ENCODE measurements at places on chromosomes 11 and 22.

- DNase-seq, result peak; percentile 78
Measured at GRCh38 chr22:26722159-26722558, 64.8 kb downstream of the MIAT start.

- peak; percentile 77 for DNase-seq
Measured at GRCh38 chr11:65884716-65885092, 3.6 kb downstream of the FIBP start.

- DNase-seq, result no peak
Measured at GRCh38 chr11:36412781-36413383, 97.2 kb downstream of the TRAF6 start.

- no peak for DNase-seq
Measured at GRCh38 chr11:12356944-12357655, 20.3 kb upstream of the PARVA start.

GRCh38 chr11:15605094-15605493 lies 490.4 kb downstream of the INSC start:
- no peak for DNase-seq

GRCh38 chr11:47258317-47258902 lies 614 bp downstream of the NR1H3 start:
- DNase-seq, result no peak

- DNase-seq, result peak; percentile 9
Measured at GRCh38 chr22:50698546-50698945, 25.9 kb downstream of the SHANK3 start.

DNA sequence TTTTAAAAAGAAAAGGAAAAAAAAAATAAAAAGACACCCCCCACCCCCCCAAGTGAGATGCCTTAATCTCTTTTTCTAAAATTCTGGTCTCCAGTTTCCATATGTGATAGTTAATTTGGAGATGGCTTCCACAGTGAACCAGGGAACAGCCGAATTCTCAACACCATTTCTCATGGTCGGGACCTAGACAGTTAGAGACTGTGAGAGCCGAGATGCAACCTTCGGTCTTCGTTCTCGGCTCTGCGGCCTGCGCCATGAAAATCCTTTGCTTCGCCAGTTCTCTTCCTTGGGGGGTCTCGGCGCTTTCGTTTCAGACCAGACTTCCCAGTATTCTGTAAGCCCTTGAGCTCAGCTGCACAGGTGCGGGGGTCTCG lies 723 bp downstream of the CACNG2 start:
- DNase-seq, result no peak

- DNase-seq, result no peak
Measured at GRCh38 chr11:119752946-119753345, 23.9 kb upstream of the NECTIN1 start.

- DNase-seq, result no peak
Measured at GRCh38 chr11:8062781-8063257, 18.2 kb upstream of the TUB start.

- DNase-seq, result peak; percentile 83
Measured at GRCh38 chr11:62542750-62543567, 3.6 kb downstream of the AHNAK start.

DNA sequence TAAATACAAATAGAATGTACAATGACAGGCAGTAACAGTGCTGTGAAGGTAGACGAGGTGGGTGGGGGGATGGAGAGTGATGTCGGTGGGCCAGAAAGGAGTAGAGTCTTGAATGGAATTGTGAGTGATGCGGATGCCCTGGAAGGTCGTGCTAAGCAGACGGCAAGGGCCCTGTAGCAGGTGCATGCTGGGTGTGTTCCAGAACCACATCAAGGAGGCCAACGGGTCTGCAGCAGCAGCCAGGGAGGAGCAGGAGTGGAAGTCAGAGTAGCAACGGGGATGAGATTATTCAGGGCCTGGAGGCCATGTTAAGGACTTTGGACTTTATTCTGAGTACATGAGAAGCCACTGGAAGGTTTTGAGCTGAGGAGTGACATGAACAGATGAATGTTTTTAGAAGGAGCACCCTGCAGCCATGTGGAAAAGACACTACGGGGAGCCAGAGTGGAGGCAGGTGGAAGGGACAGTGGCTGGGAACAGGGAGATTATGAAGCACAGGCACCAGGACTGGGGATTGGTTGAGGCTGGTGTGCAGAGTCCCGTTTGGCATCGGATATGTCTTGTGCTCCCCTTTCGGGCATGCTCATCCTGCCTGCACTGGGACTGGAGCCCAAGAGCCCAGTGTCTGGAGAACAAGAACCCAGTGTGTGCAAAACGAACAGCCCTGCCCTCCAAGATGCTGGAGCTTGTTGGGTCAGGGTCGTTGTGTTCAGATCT lies 74.1 kb downstream of the COMMD9 start:
- no peak for DNase-seq

DNA sequence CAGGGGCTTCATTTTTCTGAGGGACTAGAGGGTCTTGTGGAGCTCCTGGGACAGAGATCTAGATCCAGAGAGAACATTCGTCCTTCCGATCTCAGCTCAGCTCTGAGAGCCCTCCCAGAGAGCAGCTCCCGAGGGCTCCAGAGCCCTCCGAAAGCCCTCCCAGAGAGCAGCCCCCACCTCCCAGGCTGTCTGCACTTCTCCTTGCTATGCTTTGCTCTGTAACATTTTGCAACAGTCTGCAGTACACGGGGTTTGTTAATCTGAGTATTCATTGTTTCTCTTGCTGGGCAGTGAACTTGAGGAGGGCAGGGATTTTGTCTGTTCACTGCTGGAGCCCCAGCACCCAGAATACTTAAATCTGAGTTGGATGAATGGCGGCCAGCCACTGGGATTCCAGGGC lies 2.6 kb downstream of the GGA1 start:
- no peak for DNase-seq

GRCh38 chr11:9060700-9061111 lies 30.7 kb downstream of the SCUBE2 start:
- DNase-seq, result peak; percentile 39

DNA sequence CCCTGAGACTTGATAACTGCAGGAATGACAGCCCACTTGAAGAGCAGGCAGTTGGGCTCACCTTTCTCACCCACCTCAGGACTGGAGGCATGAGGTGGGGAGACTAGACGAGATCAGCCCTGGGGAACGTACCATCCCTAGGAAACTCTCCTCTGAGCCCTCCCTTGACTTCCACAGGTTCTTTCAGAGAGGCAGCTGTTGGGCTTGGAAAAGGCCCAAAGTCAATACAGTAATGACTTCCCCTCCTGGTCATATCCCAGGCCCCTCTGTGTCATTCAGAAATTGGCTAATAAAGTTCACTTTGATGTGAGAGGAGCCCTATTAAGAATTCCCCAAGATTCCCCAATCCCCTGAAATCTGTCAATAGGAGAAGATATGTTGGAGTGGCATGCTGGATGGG lies 5.8 kb upstream of the NECTIN1 start:
- no peak for DNase-seq

GRCh38 chr22:49608660-49609059 lies 219.0 kb downstream of the BRD1 start:
- DNase-seq, result no peak

DNA sequence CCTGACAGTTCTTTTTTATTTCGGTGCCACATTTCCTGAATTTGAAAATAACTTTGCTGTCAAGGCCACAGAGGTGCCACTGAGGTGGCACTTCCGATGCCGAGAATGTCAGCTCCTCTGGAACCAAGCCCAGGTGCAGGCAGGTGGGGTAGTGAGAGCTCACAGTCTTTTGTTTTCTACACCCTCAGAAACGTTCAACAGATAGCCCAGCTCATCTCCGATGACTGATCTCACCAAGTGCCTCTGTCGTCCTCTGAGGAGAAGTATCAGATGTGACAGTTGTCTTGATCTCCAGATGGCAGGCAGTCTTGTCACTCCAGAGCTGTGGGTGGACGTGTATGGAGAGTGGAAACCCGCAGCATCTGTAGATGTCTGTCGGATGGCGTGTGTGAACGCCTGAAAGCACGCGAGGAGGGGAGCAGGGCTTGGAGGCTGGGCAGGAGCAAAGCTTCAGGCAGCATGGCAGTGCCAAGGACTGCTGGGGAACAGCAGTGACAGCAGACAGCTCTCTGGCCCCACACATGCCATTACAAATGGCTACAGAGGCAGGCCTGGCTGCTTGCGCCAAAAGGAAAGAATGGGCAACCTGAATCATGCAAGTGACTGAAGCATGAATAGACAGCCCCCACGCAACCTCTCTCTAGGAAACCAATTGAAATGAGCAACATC lies 877.0 kb downstream of the OPCML start:
- DNase-seq, result peak; percentile 10

DNA sequence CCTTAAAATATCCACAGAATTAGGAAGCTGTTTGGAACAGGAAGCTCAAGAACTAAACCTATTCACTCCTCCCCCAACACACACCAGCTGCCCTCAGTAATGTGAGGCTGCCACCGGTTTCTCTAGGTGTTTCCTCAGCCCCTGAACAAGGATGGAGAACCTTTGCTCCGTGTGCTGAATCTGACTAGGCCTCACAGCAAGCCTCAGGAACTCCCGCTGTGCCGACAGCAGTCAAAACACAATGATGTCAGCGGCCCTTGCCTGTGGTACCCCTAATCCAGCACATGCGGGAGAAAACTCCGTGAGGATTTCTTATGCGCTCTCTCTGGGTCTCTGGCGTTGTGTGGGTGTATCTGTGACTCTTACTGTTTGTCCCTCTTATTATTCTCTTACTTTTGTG lies 153.3 kb downstream of the EFCAB6 start:
- DNase-seq, result no peak

GRCh38 chr22:33656808-33657628 lies 263.3 kb downstream of the LARGE1 start:
- DNase-seq, result no peak

DNA sequence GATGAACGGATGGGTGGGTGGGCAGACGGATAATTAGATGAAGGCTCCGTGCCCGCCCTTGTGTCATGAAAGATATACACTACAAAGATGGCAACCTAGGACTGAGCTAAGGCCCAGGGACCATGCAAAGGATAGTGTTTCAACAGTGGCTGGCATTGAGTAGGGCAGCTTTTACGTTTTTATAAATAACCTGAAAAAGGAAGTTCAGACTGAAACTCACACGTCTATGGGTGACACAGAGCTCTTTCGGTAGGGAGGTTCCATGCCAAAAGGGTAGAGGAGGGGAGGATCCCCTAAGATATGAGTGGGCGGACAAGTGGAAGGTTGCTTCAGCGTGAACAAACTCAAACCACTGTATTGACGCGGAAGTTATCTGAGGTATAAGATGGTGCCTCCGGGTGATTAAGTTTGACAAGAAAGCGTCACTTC lies 90.5 kb downstream of the UBASH3B start:
- DNase-seq, result no peak

- no peak for DNase-seq
Measured at GRCh38 chr11:80553565-80553964, 1112.7 kb upstream of the TENM4 start.

GRCh38 chr11:69071086-69071800 lies 22.5 kb downstream of the TPCN2 start:
- no peak for DNase-seq

DNA sequence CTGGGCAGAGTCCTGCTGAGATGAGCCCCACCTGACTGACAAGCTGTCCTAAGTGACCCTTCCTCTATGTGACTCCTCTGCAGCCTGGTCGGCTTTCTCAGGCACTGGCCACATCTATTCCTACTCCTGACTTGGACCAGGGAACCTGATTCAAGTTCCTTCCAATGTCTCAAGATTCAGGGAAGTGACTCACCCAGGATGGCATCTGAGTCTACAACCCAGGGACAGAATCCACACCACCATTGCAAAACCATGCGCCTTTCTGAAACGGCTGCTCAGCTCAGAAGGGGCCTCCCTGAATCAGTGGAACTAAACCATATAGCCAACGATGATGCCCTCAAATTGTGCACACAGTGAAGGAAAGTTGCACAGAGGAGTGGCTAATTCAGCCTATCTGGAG lies 63.9 kb upstream of the CSNK2A3 start:
- peak; percentile 59 for DNase-seq

- no peak for DNase-seq
Measured at GRCh38 chr11:115606498-115607220, 102.4 kb upstream of the CADM1 start.

- DNase-seq, result no peak
Measured at GRCh38 chr11:119673052-119673758, 55.8 kb downstream of the NECTIN1 start.

DNA sequence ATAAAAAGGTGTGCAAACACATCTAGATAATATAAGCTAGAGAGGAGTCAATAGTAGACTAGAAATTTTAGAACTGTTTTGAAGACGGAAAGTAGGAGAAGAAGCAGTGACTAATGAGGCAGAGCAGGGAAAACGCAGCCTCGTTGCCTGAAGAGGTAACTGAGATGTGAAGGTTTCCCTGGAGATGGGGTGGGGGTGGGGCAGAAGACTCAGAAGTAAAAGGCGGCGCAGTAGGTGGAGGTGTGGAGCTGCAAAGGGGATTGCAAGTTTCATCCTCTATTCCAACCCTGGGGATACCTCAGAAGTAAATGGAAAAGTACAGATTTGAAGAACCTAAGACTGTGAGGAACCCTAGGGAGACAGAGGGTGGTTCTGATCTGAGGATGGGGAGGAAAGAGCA lies 109.5 kb downstream of the TMPRSS5 start:
- no peak for DNase-seq

DNA sequence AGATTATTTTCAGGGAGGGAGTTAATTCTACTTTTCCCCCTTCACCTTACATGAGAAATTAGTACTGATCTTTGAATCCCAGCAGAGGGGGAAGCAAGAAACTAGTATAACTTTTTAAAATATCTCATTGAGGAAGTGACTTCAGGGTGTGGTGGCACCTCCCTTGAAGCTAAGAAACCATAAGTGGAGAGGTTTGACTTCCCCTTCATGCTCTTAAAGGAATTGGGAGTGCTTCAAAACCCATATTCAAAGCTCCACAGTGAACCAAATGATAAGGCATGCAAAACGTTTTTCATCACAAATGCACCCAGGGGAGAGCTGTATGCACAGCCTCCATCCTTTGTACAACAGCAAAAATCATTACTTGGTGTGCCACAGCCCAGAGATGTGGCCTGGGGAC lies 540 bp downstream of the MS4A14 start:
- DNase-seq, result no peak

GRCh38 chr11:4065601-4066377 lies 28.8 kb upstream of the RRM1 start:
- DNase-seq, result no peak

Measured in ELR (cell line).